ENCODE measurements at places on chromosomes 11 and 22.

DNA sequence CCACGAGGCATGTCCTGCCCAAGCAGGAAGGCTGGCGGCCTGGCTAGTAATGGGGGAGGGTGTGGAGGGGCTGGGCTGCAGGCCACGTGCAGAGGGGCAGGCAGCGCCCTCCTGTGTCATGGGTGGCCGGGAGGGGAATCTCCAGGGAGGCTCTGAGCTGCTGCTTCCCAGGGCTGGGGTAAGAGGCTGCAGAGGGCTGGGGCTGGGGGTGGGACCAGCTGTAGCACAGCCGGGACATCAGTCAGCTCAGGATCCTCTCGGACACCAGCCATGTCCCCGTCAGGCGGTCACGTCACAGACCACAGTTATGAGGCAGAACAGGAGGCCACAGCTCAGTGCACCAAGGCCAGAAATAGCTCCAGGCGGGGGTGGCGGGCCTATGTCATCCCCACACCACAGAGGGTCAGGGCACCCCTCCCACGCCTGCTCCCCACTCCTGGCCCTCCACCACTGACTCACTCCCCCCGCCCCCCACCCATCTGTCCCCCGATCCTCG is 21.1 kb downstream of the RTN4R start:
- DNase-seq: peak; percentile 44

DNA sequence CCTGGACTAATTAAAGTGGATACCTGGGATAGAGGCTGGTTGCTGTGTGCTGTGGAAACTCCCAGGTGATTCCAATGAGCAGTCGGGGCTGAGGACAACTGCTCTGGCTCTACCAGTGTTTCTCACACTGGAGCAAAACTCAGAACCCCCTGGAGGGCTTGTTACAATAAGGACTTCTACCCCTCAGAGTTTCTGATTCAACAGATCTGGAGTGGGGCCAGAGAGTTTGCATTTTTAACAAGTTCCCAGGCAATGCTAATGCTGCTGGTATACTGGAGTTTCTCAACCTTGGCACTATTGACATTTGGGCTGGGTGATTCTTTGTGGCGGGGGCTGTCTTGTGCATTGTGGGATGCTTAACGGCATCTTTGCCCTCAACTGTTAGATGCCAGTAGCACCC is 353.7 kb downstream of the MIAT start:
- DNase-seq: no peak

DNA sequence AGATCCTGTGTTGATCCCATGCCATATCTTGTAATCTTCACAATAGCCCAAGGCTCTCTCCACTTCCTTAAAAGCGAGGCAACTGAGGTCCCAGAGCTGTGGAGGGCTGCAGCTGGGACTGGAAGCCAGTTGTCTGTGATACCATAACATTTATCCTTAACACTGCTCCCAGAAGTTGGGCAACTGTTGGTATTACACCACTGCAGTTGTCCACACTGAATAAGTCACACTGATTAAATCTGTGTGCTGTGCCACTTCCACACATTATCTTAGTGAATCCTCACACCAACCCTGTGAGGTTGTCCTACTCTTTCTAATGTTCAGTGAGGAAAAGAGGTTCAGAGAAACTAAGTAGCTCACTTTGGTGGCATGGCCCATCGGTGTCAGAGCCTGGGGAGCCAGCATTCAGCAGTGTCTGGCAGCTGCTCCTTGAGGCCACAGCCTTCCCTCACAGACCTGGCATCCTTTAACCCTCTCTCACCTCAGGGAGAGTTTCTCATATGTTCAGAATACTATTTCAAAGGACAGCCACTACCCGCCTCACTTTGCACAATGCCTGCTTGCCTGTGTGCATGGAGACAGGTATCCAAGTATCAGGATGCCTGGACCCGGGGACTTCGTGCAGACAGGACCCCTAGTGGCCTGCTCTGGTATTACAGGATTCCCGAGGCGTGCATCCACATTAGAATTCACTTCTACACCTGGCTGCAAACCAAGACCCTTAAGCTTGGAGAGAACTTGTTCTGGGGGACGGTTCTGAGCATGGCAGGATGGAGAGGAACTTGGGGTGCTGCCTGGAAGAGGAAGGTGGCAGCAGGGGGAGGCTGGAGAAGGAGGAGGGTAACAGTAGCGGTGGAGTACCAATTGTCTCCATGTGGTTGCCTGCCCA is 221.9 kb upstream of the TBCEL start:
- peak; percentile 42 for DNase-seq

DNA sequence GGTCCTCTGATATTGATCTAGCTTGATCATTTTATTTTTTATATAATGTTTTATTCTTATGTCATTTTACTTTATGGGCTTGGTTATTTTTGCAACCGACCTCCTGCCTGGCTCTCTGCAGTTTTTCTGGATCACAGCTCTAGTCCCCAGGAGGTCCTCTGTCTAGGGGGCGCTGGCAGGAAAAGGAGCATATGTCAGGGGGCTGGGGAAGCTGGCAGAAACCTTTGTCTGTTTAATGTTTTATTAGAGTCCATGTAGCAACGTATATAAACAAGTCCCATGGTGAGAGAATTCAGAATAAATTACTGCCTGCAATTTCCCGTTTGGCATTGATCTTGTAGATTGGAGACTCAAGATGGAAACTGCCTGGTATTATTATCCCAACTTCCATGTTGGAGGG is 133.5 kb upstream of the ZBED5 start:
- no peak for DNase-seq

GRCh38 chr11:86793307-86793706 is 7.0 kb upstream of the PRSS23 start:
- no peak for DNase-seq

DNA sequence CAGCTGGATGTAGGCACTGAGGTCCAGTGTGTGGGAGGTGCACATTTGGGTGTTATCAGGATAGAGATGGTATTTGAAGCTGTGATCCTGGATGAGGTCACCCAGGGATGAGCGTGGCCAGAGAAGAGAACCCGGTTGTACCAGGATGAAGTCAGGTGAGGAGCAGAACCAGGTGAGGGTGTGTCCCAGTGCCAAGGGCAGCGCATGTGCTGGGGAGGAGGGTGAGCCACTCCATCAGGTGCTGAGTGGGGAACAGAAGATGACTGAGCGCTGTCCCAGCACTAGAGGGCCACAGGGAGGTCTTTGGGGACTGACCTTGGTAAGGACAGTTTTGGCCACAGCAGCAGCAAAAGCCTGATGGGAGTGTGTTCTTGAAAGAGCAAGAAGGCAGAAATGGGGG is 2.7 kb downstream of the ARL2 start:
- no peak for DNase-seq

- DNase-seq: peak; percentile 71
These were observed 725 bp downstream of the ARHGAP42 start for GRCh38 chr11:100687630-100688395.

GRCh38 chr11:45590743-45591142 is 74.7 kb downstream of the CHST1 start:
- DNase-seq: no peak

GRCh38 chr11:8810540-8811301 is 100.3 kb upstream of the AKIP1 start:
- DNase-seq: peak; percentile 77

- DNase-seq: no peak
These were observed 43.0 kb downstream of the CECR2 start for GRCh38 chr22:17412232-17412631.

- no peak for DNase-seq
These were observed 6.5 kb downstream of the OOSP1 start for GRCh38 chr11:59944720-59945119.

GRCh38 chr11:113952070-113952469 is 22.8 kb upstream of the HTR3A start:
- DNase-seq: no peak

DNA sequence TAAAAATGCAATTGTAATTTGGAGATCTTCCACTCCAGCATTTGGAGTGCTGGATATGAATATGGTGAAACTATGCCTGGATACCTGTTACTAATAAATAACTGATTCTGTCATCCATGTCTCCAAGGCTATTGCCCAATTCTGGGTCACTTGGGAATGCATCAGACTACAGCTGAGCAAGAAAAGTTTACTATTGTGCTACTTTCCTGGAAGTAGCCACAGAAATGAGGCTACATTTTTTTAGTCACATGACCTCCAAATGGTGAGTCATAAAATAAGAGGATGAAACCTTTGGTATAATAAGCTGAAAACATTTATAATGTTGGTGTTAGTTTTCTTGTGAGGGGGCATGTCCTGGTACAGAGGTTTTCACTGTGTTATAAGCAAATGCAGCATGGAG is 44.4 kb downstream of the DCDC1 start:
- peak; percentile 50 for DNase-seq

DNA sequence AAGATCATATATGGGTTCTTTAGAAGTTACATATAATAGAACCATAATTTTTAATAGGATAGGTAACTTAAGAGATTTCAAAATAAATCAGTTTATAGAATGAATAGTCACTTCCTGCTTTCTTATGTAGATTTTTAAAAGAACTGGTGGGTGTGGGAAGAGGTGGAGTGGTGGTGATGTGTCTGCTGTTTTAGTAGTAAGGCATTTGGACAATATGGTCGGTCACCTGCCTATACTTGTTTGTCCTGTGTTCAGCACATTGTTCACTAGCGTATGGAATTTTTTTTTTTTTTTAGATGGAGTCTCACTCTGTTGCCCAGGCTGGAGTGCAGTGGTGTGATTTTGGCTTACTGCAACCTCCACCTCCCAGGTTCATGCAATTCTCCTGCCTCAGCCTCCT is 39.3 kb downstream of the CCDC81 start:
- no peak for DNase-seq

GRCh38 chr11:87298155-87298554 is 260.4 kb downstream of the TMEM135 start:
- no peak for DNase-seq

DNA sequence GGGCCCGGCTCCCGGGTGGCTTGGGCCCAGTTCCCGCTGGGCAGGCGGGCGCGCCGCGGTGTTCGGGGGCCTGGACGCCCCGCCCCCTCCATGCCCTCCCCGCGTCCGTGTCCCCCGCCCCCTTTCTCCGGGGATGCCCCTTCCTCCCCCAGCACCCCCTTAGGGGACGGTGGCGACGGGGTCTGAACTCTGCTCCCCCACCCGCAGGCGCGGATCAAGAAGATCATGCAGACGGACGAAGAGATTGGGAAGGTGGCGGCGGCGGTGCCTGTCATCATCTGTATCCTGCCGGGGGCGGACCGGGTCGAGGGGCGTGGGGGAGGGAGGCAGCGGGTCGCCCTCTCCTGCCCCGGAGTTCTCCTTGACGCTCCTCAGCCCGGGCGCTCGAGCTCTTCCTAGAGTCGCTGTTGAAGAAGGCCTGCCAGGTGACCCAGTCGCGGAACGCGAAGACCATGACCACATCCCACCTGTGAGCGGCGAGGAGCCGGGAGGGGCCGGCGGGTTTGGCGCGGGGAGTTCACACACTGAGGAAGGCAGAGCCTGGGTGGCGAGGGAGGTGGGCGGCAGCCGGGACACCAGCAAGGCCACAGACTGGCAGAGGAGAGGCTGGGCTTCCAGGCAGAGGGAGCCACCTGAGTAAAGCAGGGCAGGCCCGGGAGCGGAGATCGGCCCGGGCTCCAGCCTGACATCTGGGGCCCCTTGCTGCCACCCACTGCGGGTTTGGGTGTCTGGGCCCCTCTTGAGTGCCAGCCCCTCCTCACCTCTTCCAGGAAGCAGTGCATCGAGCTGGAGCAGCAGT is 546 bp downstream of the DRAP1 start:
- no peak for DNase-seq

DNA sequence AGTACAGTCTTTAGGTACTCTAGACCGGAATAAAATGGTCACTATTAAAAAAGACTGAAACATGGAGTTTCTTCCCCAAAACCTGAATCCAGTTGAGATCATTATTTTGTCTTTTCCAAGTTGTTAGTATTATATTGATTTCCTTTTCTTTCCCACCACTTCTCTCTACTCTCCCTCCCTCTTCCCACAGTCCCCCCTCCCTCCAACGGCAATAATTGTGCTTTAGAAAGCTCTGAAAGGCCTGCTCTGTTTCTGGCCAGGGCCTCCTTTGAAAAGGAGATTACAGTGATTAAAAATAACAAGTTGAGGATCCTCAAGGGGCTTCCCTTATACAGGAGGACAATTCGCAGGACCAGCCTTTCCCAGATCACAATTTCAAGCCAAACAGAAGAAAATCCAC is 3.5 kb downstream of the SPON1 start:
- no peak for DNase-seq

GRCh38 chr11:19812710-19813109 is 100.1 kb downstream of the NAV2 start:
- no peak for DNase-seq

DNA sequence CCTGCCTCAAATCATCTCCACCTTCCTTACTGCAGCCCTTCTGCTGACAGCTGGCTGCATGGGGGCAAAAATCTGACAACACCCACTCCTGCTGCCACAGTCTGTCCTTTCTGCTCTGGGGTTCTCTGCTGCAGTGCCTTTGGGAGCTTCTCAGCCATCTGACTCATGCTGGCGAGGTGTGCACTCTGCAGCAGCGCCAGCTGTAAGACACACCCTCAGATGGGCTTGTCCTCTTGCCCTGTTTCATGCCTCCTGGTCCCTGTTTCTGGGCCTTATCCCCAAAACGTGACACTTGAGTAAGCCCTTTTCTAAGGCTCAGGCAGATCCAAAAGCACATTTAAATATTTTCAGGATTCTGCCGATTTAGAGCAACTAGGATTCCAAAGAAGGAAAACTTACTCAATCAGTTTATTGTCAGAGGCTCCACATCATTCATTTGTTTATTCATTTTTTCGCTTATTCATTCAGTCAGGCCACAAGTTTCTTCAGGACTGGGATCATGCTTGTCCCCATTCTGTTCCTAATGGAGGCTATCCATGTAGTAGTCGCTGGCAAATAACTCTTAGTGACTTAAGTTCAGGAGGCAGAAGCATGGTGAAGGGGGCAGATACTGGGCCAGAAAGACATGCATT is 60.2 kb downstream of the SMIM38 start:
- no peak for DNase-seq

GRCh38 chr11:128572965-128573364 is 14.4 kb downstream of the ETS1 start:
- DNase-seq: no peak

DNA sequence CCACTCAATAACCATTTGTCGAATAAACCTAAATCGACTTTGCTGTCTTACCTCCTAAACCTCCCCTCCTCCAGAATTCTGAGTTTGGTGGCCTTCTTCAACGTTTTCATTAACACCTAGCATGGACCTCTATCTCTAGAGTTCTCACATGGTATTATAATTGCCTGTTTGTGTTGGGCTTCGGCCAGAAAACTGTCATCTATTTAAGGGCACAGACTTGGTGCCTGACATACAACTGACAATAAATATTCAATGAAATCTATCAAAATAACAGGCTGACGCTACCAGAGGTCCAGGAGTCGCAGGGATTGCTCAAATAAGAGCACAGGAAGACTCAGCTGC is 687 bp downstream of the ALKBH8 start:
- no peak for DNase-seq

- no peak for DNase-seq
These were observed 786.7 kb downstream of the TBC1D22A start for GRCh38 chr22:47548953-47549740.

- no peak for DNase-seq
These were observed 352.4 kb upstream of the FAT3 start for GRCh38 chr11:91872243-91872642.

All from kidney glomerular epithelial cell (primary cell).